Hepatocyte (in vitro differentiated cells): ENCODE measurements at places on chromosomes 12 and 14. TPM values are rescaled to one million over a fixed set of nuclear protein-coding genes. Genes with fewer than 3 reads are reported as not detected.

DNA sequence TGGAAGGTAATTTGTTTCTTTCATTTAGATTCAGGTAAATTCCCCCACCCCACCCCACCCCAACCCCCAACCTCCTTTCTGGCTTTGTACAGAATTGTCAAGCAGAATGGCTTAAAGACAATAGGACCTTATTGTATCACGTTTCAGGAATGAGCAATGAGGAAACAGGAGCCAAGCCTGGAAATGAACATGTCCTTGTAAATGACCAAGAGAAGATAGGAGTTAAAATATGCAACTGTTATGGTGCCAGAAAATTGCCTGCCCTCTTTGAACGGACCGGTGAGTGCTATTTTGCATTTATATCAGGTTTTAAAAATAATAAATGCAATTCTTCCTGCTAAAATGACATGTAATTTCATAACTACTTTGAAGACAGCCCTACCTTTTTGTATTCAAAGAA lies 141.6 kb upstream of the PELI2 start:
- H3K36me3 ChIP-seq, result no peaks in the 10 kb centered on the region
- no peaks in the 10 kb centered on the region for H3K27me3 ChIP-seq
- peak overlapping the region; percentile 70 for H3K27ac ChIP-seq
- no peak overlapping the region for H3K4me3 ChIP-seq

DNA sequence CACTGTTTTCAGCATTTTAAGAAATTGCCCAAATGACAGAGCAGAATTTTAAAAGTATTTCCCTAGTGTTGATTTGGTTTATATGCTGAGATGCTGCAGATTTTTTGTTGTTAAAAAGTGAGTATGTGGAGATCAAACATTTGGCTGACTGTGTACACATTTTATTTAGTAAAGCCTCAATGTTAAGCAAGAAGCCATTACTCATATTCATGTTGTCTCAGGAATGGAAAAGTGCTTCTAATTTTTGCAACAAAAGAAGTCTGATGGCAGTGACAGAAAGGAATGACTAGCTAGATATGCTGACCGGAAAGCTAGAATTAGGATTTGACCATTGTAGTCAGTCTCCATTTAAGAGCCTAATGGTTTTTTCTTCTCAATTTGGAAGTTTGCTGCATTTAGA lies 22.5 kb downstream of the SLC38A6 start:
- no peak overlapping the region for H3K4me3 ChIP-seq
- no peaks in the 10 kb centered on the region for H3K36me3 ChIP-seq
- no peaks in the 10 kb centered on the region for H3K4me1 ChIP-seq
- no peak for DNase-seq
- H3K27ac ChIP-seq, result no peak overlapping the region

GRCh38 chr14:88030079-88030478 lies 25.1 kb downstream of the GPR65 start:
- no peak overlapping the region for H3K27ac ChIP-seq
- no peak overlapping the region for H3K4me3 ChIP-seq
- H3K4me1 ChIP-seq, result peaks cover 14% of the 10 kb centered on the region
- no peaks in the 10 kb centered on the region for H3K36me3 ChIP-seq

- H3K27me3 ChIP-seq, result no peaks in the 10 kb centered on the region
- no peak for DNase-seq
- no peak overlapping the region for H3K4me3 ChIP-seq
- no peaks in the 10 kb centered on the region for H3K36me3 ChIP-seq
- H3K4me1 ChIP-seq, result no peaks in the 10 kb centered on the region
- no peak overlapping the region for H3K27ac ChIP-seq
Measured at GRCh38 chr12:29200586-29200985, 51.5 kb downstream of the FAR2 start.

DNA sequence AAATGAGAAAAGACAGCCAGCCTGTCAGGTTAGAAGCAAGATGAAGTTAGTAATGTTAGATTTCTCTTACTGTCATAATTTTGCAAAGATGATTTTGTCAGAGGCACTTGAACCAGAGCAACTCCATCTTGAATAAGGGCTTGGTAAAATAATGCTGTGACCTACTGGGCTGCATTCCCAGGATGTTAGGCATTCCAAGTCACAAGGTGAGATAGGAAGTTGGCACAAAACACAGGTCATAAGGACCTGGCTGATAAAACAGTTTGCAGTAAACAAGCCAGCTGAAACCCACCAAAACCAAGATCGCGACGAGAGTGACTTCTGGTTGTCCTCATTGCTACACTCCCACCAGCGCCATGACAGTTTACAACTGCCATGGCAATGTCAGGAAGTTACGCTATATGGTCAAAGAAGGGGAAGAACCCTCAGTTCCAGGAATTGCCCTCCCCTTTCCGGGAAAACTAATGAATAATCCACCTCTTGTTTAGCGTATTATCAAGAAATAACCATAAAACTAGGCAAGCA lies 1313.5 kb upstream of the TMEM132C start:
- no peak overlapping the region for H3K27ac ChIP-seq
- H3K36me3 ChIP-seq, result no peaks in the 10 kb centered on the region
- no peak overlapping the region for H3K4me3 ChIP-seq
- no peaks in the 10 kb centered on the region for H3K27me3 ChIP-seq

DNA sequence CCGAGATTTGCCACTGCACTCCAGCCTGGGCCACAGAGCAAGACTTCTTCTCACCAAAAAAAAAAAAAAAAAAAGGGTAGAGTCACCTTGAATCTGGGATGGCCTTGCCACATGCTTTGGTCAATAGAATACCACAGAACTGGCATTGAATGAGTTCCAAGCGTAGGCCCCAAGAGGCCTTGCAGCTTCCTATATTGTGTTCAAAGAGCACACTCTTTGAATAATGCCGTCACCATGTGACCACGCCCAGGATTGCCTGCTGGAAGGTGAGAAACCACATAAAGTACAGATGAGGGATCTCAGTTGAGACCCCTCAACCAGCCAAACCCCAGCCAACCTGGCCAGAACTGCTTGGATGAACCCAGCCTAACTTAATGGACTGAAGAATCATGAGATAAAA lies 239.2 kb upstream of the AMIGO2 start:
- DNase-seq, result no peak
- no peaks in the 10 kb centered on the region for H3K36me3 ChIP-seq
- H3K4me3 ChIP-seq, result no peak overlapping the region
- no peaks in the 10 kb centered on the region for H3K4me1 ChIP-seq
- no peak overlapping the region for H3K27ac ChIP-seq
- H3K27me3 ChIP-seq, result no peaks in the 10 kb centered on the region

DNA sequence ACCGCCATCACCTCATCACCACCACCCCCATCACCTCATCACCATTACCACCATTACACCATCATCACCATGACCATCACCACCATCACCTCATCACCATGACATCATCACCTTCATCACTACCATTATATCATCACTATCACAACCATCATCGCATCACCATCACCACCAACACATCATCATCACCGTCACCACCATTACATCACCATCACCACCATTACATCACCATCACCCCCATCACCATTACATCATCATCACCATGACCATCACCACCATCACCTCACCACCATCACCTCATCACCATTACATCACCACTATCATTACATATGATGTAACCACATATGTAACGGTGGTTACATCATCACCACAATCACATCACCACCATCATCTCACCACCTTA lies 132.3 kb downstream of the RIMBP2 start:
- H3K36me3 ChIP-seq, result no peaks in the 10 kb centered on the region
- H3K27me3 ChIP-seq, result no peaks in the 10 kb centered on the region
- H3K27ac ChIP-seq, result no peak overlapping the region
- DNase-seq, result no peak

- no peaks in the 10 kb centered on the region for H3K27me3 ChIP-seq
- no peak overlapping the region for H3K4me3 ChIP-seq
- H3K36me3 ChIP-seq, result no peaks in the 10 kb centered on the region
Measured at GRCh38 chr12:11980115-11980514, 90.6 kb upstream of the BCL2L14 start.

SLC7A7 gene
- total RNA-seq, result 337 and 381 TPM in 2 replicates

DNA sequence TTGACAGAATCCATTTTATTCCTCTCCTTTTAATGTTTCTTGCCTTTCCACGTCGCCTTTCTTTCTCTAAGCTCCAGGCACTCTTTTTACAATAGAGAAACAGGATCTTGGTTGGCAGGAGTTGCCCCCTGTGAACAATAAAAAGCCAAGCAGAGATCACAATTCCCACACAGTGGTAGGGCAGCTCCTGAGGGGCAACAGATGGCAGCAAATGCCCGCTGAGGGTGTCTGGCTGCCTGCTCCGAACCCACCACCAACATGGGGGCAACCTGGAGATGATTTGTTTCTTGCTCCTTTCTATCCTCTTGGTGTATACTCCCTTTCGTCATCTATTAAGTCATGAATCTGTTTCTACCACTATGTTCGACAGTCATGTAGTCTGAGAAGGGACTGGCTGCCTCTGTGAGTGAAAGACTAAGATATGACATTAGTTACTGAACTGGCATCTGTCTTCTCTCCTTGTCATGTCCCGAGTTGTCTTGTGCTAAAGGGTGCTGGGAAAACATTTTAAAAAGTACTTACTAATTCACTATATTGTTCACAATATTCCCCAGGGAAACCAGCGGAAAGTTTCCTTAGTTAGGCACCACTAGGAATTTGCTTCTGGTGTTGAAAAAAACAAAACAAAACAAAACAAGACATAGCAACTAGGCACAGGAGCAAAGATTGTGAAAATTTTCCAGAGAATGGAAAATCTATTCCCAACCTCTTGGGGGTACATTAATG lies 170.1 kb downstream of the STXBP6 start:
- no peak overlapping the region for H3K4me3 ChIP-seq
- no peak overlapping the region for H3K27ac ChIP-seq
- peaks cover 6% of the 10 kb centered on the region for H3K4me1 ChIP-seq
- no peaks in the 10 kb centered on the region for H3K36me3 ChIP-seq
- no peaks in the 10 kb centered on the region for H3K27me3 ChIP-seq
- no peak for DNase-seq

GRCh38 chr12:21538061-21538653 lies 12.1 kb downstream of the SPX start:
- DNase-seq, result no peak
- H3K27me3 ChIP-seq, result no peaks in the 10 kb centered on the region
- no peak overlapping the region for H3K27ac ChIP-seq
- H3K4me1 ChIP-seq, result no peaks in the 10 kb centered on the region
- H3K36me3 ChIP-seq, result no peaks in the 10 kb centered on the region
- no peak overlapping the region for H3K4me3 ChIP-seq

DNA sequence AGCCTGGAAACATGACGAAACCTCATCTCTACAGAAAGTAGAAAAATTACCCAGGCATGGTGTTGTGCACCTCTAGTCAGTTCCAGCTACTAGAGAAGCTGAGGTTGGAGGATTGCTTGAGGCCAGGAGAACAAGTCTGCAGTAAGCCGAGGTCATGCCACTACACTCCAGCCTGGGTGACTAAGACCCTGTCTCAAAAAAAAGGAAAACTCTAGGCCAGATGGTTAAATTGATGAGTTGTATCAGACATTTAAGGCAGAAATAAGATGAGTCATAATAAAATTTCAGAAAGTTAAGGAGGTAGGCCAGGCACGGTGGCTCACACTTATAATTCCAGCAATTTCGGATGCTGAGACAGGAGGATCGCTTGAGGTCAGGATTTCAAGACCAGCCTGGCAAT lies 10.7 kb downstream of the EIF2S1 start:
- no peak overlapping the region for H3K27ac ChIP-seq
- H3K27me3 ChIP-seq, result no peaks in the 10 kb centered on the region
- H3K4me3 ChIP-seq, result no peak overlapping the region
- no peaks in the 10 kb centered on the region for H3K4me1 ChIP-seq
- no peak for DNase-seq

- H3K36me3 ChIP-seq, result no peaks in the 10 kb centered on the region
- no peaks in the 10 kb centered on the region for H3K4me1 ChIP-seq
- no peak for DNase-seq
- H3K4me3 ChIP-seq, result no peak overlapping the region
Measured at GRCh38 chr12:106527356-106527755, 55.4 kb upstream of the RFX4 start.

AJUBA gene
- 75.1 and 80.8 TPM in 2 replicates for total RNA-seq

DNA sequence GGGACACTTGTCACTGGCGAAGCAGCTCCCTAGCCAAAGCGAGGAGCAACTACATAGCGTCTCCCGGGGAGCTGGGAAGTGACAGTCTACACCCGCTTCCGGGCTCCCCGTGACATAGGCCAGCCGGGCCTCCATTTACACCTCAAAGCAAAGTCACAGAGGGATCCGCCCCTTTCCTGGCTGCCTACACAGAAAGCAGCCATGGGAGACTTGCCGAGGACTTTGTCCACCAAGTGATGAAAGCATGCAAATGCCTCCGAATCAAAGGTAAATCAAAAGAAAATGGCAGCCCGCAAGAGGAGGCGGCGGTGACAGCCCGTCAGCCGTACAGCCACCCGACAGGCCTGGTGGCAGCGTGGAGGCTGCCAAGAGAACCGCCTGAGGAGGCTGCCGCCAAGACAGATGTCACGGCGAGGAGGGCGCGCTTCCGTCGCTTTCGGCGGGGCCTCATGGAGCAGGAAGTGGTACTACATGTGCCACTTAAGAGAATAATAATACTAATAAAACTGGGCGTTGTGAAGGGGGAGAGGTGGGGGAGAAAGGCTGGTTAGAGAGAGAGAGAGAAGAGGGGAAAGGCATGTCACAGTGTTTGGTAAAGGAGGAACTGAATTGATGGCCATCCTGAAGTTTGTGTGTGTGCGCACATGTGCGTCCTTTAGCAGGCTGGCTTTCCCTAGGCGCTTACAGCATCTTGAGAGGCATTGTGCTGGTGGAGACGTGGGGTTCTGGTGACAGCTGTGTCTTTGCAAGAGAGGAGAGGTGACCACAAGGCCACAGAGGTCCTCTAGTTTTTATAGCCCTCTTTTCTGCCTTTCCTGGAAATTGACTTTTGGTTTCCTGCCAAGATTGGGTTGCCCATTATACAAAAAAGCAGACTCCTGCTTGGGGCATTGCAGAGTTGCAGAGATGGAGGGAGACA lies 661.7 kb downstream of the VRK1 start:
- no peaks in the 10 kb centered on the region for H3K36me3 ChIP-seq
- peak overlapping the region; percentile 7 for H3K4me3 ChIP-seq
- no peak overlapping the region for H3K27ac ChIP-seq
- H3K4me1 ChIP-seq, result peaks cover 19% of the 10 kb centered on the region

CMA1 gene
- not detected in 2 replicates for total RNA-seq

DNA sequence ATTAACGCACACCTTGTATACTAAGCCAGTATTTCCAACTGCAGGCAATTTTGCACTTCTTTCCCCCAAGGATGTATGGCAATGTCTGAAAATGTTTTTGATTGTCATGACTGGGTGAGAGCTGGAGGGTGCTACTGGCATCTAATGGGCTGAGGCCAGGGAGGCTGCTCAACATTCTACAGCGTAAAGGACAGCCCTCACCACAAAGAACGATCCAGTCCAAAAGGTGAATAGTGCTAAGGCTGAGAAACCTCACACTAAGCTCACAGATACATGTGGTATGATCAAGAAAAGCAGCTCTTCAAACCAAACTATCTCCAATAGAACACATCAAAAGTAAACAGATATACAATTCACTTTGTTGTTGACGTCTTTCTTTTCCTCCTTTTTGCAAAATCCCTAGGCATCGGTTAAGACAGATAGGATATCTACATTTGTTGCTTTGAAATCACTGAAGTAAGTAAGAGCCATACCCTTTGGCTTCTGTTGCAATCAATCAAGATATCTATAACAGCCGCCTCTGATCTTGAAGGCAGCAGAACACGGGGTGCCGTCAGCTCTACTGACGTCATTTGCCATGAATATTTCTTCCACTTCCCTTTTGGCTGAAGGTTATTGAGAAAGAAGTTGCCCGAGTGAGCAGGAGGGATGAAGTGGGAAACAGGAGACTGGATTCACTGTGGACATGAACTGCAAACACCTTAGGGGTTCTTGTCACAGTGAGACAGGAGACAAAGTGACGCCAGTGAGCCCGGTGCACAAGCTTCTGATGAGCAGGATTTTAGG lies 218.3 kb downstream of the FOXN3 start:
- H3K27ac ChIP-seq, result peak overlapping the region; percentile 54
- peaks cover 5% of the 10 kb centered on the region for H3K4me1 ChIP-seq
- no peaks in the 10 kb centered on the region for H3K36me3 ChIP-seq
- DNase-seq, result peak; percentile 35
